ENCODE measurements at places on chromosomes 1 and 21.

GRCh38 chr1:23527366-23527765 lies 3.7 kb downstream of the E2F2 start:
- no peak for DNase-seq

GRCh38 chr1:114154963-114155322 lies 1.3 kb upstream of the SYT6 start:
- peak; percentile 44 for DNase-seq

- DNase-seq = peak; percentile 48
Measured at GRCh38 chr1:226082959-226083301, 20.4 kb downstream of the H3-3A start.

DNA sequence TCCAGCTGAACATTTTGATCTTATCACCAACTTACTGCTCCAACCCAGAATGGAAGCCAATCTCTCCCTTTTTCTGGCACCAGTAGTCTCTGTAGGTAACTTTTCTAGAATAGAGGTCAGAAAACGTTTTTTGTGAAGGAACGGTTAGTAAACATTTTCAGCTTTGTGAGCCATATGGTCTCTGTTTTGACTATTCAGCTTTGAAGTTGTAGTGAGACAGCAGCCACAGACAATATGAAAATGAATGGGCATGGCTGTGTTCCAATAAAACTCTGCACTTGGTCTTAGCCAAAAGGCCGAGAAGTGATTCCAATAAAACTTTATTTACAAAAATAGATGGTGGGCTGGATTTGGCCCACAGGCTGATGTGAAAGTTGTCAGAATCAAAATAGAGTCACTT lies 28.9 kb downstream of the MAP10 start:
- no peak for DNase-seq

DNA sequence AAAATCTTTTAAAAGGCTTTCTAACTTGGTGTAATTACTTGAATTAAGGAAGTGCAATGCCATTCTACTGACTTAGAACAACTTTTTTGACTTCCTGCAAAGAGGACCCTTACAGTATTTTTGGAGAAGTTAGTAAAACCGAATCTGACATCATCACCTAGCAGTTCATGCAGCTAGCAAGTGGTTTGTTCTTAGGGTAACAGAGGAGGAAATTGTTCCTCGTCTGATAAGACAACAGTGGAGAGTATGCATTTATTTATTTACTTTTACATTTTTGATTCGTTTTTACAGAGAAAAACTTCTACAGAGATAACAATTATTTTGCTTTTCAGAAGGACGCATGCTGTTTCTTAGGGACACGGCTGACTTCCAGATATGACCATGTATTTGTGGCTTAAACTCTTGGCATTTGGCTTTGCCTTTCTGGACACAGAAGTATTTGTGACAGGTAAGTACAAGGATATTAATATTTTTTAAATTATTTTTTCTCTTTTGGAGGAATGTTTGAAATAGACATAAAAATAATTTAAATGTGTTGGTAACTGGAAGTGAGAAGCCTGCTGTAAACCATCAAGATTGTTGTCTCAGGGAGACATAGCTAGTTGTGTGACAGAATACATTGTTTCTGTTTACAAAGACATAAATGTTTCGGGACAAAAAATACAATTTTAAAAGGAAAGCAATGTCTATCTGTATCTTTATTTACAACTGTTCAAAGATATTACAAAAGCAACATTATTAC lies at the start of gene PTPRC:
TSS of gene PTPRC (plus strand) at position 147 of the 742 bp plus-strand sequence. CDS start at position 376, 229 bp downstream.
- peak; percentile 91 for DNase-seq

DNA sequence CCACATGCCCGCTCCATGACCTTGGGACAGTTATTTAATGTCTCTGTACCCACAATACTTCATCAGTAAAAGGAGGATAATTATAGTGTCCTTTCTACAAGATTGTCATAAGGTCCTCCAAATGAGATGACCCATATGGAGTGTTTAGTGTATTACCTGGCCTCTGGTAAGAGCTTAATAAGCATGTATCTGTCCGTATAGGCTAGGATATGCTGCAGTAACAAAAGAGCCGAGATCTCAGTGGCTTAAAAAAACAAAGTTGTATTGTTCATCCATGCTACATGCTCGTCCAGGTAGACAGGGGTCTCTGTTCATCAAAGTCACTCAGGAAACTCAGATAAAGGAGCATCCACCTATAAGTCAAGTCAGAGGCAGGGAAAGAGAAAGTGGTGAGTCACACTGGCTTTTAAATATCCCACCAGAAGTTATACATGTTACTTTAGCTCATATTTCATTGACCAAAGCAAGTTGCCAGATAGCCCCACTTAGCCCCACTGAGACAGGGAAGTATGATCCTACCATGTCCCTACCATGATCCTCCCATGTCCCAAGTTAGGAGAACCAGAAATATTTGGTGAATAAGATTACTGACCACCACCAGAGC lies 53.0 kb upstream of the KAZN start:
- no peak for DNase-seq

GRCh38 chr1:51847294-51847920 lies 31.1 kb downstream of the NRDC start:
- DNase-seq = no peak

DNA sequence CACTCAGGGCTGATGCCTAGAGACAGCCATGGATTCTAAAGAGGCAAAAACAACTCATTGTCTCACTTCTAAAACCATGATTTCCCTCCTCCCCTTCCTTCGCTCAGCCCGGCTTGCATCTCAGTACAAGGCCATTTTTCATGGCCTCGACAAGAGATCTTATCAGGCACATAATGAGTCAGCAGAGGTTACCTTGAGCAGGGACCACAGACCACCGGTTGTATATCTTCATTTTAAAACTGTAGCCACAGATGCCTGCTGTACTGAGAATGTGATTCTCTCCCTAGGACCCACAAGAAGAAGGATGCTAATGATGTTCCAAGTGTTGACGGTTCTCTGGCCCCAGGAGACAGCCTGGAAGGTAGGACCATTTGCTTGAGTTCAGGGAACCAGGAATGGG lies 331.9 kb downstream of the AJAP1 start:
- DNase-seq = no peak

- no peak for DNase-seq
Measured at GRCh38 chr1:196440711-196441110, 167.5 kb downstream of the KCNT2 start.

DNA sequence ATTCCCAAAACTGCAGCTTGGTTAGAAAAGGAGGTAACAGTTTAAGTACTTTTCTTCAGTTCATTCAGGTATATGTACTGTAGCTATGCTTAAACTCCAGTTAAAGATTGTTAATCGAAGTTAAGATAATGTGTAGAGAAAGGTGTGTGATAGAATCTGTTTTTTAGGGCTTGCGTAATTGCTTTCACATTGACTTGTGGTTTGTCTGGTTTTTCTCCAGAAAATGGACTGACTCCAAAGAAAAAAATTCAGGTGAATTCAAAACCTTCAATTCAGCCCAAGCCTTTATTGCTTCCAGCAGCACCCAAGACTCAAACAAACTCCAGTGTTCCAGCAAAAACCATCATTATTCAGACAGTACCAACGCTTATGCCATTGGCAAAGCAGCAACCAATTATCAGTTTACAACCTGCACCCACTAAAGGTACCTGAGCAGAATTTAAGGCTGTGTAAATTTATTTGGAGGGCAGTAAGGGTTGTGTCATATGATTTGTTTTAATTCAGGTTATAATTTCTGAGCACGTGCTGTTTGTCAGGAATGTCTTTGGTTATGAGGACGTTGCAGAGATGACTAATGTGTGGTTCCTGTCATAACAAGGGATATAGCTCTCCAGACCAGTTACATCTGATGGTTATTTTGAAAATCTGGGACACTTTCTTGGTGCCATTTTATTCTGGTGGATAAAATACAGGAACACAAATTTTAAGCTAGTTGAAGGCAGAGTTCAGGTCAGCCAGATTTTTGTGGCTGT lies 26.0 kb downstream of the ATF6 start:
- no peak for DNase-seq

- DNase-seq = no peak
Measured at GRCh38 chr1:207762622-207763021, 10.8 kb downstream of the CD46 start.

DNA sequence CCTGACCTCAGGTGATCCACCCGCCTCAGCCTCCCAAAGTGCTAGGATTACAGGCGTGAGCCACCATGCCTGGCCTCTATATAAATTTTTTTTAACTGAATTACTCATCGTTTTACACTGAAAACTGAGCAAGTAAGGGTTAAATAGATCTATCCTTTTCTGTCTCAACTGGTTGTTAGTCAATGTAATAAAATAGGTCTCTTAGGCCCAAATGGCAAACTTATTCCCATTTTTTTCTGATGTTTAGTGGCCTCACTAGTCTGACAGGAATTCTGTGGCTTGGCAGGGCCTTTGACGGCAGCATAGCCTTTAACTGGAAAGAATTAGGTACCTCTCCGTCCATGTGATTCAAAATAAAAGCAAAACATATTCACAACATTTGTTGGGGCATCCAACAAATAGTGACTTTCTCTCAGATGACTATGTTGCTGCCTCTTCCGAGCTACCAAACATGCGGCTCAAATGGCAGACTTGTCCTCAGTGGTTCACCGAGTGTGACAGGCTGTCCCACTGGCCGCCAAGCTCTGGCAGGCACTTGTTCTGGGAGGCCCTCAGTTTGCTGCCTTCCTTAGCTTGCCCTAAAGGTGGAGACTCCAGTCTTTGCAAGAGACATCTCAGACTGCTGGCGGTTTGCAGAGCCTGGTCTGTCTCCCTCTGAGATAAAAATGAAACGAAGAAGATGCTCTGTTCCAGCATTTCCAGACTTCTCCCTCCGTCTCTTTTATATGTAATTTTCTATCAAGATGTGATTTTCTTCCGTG lies 17.4 kb downstream of the ATP1A4 start:
- peak; percentile 73 for DNase-seq

DNA sequence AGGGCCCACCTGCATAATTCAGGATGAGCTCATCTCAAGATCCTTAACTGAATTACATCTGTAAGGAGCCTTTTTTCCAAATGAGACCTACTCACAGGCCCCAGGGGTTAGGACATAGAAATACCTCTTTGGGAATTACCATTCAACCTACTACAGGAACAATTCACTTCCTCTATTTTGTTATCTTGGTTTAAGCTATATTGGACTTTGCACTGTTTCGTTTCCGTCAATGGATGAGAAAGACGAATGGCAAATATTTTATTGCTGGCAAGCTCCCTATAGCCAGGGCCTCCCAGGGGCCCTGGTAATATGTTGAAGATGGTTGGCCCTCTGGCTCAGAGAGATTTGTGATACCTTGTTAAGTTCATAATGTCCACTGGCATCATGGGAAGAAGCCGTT lies 384.2 kb upstream of the DUSP10 start:
- no peak for DNase-seq

- DNase-seq = no peak
Measured at GRCh38 chr1:77831566-77831965, 52.1 kb downstream of the MIGA1 start.

GRCh38 chr1:160670701-160671100 lies 23.9 kb upstream of the SLAMF1 start:
- no peak for DNase-seq

GRCh38 chr1:205313563-205314308 lies 7.8 kb downstream of the NUAK2 start:
- peak; percentile 85 for DNase-seq

GRCh38 chr21:36028127-36029069 lies 31.9 kb downstream of the SETD4 start:
- peak; percentile 75 for DNase-seq

- no peak for DNase-seq
Measured at GRCh38 chr1:161915051-161915503, 108.6 kb downstream of the OLFML2B start.

GRCh38 chr1:179043266-179043665 lies 17.6 kb downstream of the FAM20B start:
- no peak for DNase-seq

DNA sequence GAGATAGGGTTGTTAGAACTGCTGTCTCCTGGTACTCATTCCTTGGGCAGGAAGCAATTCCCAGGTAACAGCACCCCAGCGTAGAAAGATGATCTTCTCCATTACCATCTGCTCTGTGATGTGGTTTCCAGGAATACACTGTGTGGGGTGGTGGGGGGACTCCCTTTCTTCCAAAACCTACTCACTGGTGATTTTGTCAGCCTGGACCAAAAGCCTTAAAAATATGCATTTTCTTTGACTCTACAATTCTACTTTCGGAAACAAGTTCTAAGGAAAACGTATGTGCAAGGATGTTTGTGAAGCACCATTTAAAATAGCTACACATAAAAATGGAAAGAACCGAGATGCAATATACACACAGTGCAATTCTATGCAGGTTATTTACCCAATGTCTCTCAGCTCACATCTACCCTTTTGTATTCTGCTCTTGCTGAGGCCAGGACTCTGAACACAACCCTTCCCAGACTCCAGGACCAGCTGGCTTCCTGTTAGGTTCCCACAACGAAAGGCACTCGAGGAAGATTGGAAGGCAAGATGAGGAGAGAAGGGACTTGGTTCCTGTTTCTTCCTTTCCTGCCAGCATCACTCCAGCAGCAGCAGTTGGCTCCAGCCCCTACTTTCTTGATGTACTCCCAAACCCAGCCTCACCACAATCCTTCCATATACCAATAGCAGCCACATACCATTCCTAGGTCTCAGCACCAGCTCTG lies 33.0 kb upstream of the GJB5 start:
- DNase-seq = no peak

- no peak for DNase-seq
Measured at GRCh38 chr1:210440081-210440480, 111.4 kb downstream of the HHAT start.

DNA sequence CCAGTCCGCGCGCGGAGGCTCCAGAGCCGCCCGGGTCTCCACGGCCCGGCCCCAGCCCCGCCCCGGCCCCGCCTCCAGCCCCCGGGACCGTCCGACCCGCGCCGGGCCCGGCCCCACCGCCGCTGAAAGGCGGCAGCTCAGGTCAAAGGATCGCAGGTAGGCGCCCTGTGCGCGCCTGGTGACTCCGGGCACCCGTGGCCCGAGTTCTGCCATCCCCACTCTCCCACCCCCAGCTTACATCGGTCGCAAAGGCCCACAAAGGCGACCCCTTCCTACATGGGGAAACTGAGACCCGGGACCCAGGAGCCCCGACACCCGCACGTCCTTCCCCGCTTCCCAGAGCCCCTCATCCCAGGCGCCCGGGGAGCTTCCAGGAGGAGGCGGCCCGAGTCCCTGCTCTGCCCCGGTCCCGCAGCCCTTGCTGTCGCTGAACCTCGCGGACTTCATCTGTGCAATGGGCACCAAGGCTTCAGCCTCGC lies at the start of gene TMEM200B:
TSS of gene TMEM200B (minus strand) at position 17 of the 479 bp plus-strand sequence. CDS start 2,075 bp downstream, outside the sequence.
- DNase-seq = no peak

GRCh38 chr1:193856261-193856660 lies 669.8 kb upstream of the B3GALT2 start:
- DNase-seq = no peak

All from NB4 (cell line).